ENCODE measurements at places on chromosomes 7 and 10.

DNA sequence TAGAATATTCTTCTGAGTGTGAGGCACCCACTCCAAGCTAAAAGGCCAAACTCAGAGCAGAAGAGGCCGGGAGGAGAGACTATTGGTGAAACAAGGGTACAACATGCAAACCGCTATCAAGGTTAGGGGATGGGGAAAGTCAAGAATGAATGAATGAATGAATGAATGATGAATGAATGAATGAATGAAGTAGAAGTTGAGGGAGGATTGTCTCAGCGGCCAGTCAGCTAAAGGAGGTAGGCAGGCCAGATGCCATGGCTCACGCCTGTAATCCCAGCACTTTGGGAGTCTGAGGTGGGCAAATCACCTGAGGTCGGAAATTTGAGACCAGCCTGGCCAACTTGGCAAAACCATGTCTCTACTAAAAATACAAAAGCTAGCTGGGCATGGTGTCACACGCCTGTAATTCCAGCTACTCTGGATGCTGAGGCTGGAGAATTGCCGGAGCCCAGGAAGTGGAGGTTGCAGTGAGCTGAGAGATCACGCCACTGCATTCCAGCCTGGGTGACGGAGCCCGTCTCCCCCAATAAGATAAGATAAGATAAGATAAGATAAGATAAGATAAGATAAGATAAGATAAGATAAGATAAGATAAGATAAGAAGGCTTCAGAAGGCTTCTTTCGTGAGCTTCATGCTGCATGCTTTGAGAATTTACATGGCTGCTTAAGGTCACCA is 250.8 kb downstream of the CCDC3 start:
- no peak for DNase-seq

- DNase-seq: no peak
These were observed 66.3 kb downstream of the TACC2 start for GRCh38 chr10:122055252-122055651.

DNA sequence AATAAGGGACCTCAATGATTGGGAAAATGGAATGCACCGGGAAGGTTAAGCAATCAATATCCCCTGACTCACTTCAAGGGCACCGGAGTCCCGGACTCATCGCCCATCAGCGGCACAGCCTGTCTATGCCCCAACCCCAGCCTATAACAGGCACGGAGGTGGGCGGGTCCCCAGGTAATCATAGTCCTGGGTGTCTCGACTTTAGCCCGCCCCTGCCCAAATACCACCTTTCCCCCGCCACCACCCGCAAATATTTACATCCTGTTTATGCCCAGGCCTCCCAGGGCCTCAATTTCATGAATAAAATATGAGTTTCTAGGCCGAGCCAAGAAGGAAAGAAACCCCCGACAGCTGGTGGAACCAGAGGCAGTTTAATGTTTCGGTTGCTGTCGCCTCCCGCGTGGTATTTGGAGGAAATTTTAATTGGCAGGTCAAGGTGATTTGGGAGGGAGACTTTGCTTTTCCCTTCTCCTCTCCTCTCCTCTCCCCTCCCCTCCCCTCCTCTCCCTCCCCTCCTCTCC is 15.6 kb upstream of the RFC2 start:
- no peak for DNase-seq

DNA sequence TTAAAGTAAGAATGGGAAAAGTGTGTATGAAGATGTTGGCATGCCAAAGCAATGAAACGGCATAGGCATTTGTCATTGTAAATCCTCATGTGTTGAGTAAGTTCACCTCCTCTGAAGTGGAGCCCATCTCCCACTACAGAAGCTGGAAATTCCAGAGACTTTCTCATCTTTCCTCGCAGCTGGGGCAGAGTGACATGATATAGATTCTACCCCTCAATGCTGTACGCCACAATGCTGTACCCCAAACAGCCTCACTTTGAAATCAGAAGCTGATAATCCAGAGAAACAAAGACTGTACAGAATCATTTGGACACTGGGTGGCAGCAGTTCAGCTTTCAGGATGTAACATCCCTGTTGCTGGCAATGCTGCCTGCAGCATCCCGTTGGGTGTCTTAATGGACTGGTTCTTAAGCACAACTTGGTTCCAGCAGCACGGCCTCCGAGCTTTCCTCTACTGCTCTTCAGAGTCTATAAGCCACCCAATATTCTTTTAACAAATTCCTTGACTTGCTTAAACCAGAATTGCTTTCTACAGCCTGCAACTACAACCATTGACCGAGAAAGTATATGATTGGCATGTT is 18.8 kb downstream of the ZC3HAV1L start:
- DNase-seq: peak; percentile 31

DNA sequence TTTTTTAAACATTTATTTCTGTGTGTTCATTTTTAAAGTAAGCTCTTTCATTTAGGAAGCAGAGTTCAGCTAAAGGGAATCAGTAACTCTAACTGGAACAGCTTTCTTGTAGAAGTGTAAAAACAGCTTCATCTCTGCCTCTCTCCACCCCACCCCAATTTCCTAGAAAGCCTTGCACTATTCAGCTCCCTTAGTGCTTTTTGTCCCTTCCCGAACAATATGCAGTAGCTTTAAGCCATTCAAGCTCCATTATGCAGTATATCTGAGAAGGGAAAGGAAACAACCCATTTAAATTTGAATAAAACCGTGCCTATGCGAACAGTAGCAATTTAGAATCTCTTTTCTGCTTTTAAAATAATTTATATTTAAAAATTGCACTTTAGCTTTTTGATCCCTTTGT is 134.5 kb downstream of the TRIL start:
- no peak for DNase-seq

- no peak for DNase-seq
These were observed 201.3 kb downstream of the MAD1L1 start for GRCh38 chr7:2031451-2031845.

GRCh38 chr7:151243408-151244195 is 4.9 kb downstream of the SMARCD3 start:
- no peak for DNase-seq

GRCh38 chr10:121501796-121502195 is 96.4 kb downstream of the FGFR2 start:
- no peak for DNase-seq

DNA sequence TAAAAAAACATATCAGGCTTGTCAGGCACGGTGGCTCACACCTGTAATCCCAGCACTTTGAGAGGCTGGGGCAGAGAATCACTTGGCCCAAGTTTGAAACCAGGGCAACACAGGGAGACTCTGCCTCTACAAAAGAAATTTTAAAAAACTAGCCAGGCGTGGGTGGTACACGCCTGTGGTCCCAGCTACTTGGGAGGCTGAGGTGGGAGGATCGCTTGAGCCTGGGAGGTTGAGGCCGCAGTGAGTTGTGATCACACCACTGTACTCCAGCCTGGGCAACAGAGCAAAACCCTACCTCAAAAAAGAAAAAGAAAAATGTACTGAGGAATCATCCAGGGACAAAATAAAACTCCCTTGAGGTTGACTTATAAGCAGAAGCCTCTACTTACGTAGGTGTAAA is 149.9 kb upstream of the KLF14 start:
- no peak for DNase-seq

DNA sequence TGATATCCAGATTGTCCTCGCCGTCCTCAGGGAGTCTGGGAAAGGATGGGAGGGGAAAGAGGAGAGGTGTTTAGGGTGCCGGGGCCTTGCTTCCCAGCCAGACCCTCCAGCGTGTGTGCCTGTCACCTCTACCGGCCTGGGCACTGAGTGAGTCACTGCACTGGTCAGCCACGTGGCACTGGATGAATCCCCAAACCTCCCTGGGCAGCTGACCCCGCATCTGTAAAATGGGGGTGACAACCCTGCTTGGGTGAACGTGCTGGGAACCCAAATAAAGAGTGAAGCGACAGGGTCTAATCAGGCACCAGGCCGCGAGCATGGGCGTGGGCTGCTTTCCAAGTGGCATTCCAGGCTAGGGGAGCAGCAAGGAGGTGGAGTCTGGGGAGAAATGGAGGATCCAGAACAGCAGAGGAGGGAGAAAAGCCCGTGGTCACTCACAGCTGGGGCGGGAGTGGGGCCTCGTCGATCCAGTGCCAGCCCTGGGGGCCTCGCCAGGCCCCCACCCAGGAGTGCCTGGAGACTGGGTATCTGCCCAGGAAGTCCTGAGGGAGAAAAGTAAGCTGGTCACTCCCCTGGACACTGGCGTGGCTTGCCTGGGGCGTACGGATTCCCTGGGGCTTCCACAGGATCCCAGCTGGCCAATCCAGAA is 29.7 kb downstream of the KLRG2 start:
- DNase-seq: no peak

DNA sequence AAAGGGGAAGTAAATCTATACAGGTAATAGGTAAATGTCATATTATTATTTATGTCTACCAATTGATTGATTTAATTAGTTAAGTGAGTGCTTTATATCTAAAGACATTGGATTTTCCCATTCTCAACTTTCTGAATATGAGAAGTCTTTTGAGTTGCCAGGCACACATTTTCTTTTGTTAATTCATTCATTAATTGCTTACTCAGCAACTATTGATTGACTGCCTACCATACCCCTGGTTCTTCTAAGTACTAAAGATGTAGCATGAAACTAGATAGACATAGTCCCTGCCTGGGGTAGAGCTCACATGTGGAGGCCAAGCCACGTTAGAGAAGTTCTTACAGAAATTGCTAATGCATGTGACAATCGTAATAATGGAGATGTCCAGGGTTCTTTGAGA is 253.1 kb upstream of the LYZL1 start:
- DNase-seq: no peak

- peak; percentile 50 for DNase-seq
These were observed 779 bp upstream of the ADCK2 start for GRCh38 chr7:140671966-140672365.

DNA sequence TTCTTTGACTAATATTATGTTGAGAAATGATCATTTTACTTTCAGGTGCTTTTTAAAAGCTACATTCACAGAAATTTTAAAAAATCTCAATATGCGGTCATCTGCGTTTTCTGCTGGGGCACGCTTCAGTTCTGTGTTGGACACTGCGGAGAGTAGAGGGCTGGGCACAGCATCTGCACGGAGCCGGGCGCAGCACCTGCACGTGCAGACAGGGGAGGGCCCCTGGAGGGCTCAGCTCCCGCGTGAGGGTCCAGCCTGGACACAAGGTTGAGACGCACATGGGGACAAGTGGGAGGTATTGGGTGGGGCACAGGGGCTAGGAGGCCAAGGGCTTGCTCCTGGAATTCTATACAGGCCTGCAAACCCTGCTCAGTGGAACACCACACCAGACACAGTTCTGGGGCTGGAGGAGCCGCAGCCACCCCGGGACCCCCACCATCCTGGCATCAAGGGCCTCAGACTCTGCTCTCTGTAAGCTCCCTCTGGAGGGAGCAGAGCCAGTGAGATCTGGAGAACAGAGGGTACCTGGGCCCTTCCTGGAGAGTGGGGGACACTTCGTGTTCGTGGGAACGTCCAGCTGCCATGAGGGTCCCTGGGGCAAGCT is 20.4 kb upstream of the FAM20C start:
- no peak for DNase-seq

DNA sequence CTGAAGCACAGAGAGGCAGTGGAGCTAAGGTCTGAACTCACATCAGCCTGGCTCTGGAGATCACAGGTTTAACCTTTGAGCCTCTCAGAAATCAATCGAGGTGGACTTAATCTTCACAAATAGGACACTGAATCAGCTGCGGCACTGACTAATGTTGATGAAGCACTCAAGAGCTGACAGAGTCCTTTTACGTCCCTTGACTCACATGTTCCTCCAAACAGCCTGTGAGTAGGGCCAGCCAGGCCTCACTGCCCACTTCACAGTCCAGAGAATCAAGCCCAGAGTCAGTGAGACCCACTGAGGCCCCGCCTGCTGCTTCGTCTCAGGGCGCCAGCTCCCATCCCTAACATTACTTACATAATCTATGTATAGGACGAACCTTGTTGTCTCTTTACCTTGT is 63.1 kb downstream of the TNS3 start:
- peak; percentile 38 for DNase-seq

GRCh38 chr7:2063563-2064260 is 169.0 kb downstream of the MAD1L1 start:
- DNase-seq: no peak

- no peak for DNase-seq
These were observed 55.6 kb downstream of the DNAJB6 start for GRCh38 chr7:157392256-157393037.

- no peak for DNase-seq
These were observed 85.9 kb downstream of the USP6NL start for GRCh38 chr10:11525503-11525902.

GRCh38 chr7:102431617-102432298 is 1.6 kb upstream of the ORAI2 start:
- DNase-seq: peak; percentile 69

- DNase-seq: no peak
These were observed 14.5 kb downstream of the GUSB start for GRCh38 chr7:65967361-65968155.

- no peak for DNase-seq
These were observed 1.8 kb downstream of the PON3 start for GRCh38 chr7:95394370-95394769.

- DNase-seq: no peak
These were observed 283.5 kb downstream of the ADK start for GRCh38 chr10:74434547-74434946.

- no peak for DNase-seq
These were observed 359.3 kb downstream of the SH2D4B start for GRCh38 chr10:80896959-80897358.

DNA sequence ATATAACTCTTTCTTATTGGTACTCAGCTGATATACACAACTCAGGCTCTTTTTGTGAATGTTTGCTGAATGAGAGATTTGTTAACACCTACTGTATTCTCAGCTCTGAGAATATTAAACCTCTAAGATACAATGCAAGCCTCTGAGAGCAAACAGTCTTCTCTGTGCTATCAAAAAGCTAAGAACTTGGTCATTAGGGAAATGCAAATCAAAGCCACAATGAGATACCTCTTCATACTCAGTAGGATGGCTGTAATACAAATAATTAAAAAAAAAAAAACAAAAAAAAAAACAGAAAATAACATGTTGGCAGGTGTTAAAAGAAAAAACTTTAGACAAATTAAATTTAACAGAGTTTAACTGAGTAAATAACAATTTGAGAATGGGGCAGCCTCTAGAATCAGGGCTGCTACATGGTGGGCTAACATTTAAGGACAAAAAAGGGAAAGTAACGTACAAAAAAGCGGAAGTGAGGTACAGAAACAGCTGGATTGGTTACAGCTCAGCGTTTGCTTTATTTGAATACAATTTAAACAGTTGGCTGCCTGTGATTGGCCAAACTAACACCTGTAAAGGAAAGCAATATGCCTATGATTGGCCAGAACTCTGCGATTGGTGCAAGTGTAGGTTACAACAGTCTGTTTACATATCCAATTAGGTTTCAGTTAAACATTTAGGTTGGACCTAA is 14.8 kb upstream of the MTURN start:
- DNase-seq: no peak

DNA sequence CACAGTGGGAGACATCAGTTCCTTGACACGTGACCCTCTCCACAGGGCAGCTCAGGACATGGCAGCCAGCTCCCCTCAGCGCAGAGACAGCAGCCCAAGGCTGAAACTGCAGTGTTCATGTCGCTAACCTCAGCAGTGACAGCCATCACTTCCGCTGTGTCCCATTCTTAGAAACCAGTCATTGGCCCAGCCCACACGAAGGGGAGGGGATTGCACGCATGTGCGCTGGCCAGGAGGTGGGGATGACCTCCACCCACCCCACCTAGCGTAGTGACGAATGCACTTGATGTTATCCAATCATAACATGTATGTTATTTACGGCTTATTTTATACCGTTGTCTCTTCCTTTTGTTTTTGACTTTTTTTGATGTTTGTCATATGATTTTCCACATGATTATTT is 36.9 kb upstream of the EGFR start:
- no peak for DNase-seq

GRCh38 chr7:39464350-39465054 is 101.7 kb upstream of the YAE1 start:
- no peak for DNase-seq

GRCh38 chr7:69962186-69963065 is 364.2 kb downstream of the AUTS2 start:
- DNase-seq: no peak

Data from inflammatory macrophage treated with lipopolysaccharide for 1 hour (primary cell).